ENCODE measurements at places on chromosomes 1 and 21.

- DNase-seq = no peak
Observed at GRCh38 chr21:32312976-32313375, 14.3 kb downstream of the MRAP start.

GRCh38 chr1:89147678-89148658, 22.1 kb upstream of the GBP2 start:
- DNase-seq = no peak

- no peak for DNase-seq
Observed at GRCh38 chr1:41645062-41645461, 160.6 kb upstream of the EDN2 start.

DNA sequence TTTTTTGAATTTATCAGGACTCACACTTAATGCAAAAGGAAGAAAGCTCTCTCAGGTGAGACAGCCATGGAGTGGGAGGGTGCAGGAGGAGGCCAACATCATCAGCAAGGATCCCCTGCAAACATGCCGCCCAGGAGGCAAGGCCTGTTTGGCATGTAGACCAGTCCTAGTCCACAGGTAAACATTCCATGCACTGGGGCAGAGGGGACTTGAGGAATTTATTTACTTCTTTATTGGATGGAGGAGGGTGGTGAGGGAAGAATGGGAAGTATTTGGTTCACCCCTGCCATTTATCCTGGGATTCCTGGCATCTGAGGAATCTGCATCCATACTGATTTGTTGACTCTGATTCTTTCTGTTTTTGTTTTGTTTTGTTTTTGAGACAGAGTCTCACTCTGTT, 1.5 kb upstream of the UQCRHL start:
- no peak for DNase-seq

- no peak for DNase-seq
Observed at GRCh38 chr1:29133861-29134694, 10.4 kb upstream of the TMEM200B start.

DNA sequence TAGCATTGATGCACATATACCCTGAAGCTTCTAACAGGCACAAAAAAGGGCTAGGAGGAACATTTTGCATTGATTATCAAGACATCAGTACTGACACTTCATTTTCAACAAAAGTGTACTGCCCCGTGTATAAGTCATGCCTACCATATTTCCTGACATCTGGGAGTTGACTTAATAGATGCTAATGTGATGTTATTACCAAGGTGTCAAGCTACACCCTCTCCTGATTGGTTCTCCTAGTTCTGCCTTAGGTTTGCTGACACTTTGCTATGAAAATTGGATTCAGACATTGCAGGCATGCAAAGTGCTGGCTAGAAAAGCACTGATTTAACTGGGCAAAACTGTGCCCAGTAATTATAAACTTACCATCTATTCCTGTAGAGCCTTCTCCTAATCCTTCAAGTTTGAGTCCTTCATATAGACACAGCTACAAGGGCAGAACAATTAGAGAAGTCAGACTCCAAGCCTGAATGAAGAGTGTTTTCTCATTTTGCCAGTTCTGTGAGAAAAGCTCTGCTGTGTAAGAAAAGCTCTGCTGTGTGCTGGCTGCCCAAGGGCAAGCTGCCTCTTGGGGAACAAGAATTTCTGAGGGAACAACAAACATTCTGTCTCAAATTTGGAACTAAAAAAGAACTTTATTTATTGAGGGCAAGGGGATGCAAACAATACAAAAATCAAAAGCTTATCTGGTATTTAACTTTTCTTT, 11.2 kb downstream of the S100A10 start:
- no peak for DNase-seq

DNA sequence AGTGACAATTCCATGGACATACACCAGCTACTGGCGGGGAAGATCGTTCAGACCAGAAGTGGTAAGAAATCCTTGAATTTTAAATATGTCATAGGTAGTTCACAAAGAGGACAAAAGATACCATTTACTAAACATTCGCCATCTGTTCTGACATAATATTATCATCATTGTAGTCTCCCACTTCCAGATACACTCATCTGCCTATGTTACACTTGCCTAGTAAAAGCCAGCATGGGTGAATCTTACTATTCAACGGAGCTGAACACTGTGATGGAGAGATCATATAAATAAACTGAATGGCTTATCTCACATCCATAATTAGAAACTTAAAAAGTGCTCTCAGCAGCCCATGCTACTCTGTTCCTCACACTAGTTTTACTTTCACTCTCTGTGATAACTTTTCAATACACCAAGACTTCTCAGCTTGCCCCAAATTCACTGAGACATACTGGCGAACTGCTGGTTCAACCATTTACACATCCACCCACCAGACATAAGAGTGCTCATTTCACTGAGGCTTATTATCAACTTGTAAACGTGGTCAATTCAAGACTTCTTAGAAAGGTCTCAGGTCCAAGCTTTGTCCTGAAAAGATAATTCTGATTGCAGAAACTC, 463 bp upstream of the PRRC2C start:
- peak; percentile 5 for DNase-seq

GRCh38 chr1:117537291-117537920, 68.4 kb upstream of the TENT5C start:
- DNase-seq = no peak

GRCh38 chr1:223029985-223030769, 112.9 kb downstream of the TLR5 start:
- no peak for DNase-seq

DNA sequence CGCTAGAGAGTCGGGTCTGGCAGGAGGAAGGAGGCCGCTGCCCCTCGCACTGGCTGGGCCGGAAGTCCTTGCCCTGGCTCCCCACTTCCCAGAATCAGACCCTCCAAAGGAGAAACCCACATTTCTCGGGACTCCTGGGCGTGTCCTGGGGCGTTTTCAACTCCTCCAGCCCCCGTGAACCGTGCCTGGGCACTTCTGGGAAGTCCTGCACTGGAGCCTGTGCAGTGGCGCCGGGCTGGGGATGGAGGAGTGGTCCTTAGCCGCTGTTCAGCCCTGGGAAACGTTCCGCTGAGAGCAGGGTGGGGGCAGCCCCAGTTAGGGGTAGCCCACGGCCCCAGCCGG, 3.0 kb downstream of the IGSF21 start:
- DNase-seq = no peak

- no peak for DNase-seq
Observed at GRCh38 chr1:1250786-1251284, 4.3 kb upstream of the C1QTNF12 start.

GRCh38 chr1:41245659-41246058, 3.6 kb upstream of the SCMH1 start:
- DNase-seq = no peak

GRCh38 chr1:61448914-61449313, 276.0 kb downstream of the TM2D1 start:
- no peak for DNase-seq

GRCh38 chr1:65056866-65057265, 90.5 kb upstream of the JAK1 start:
- DNase-seq = no peak

DNA sequence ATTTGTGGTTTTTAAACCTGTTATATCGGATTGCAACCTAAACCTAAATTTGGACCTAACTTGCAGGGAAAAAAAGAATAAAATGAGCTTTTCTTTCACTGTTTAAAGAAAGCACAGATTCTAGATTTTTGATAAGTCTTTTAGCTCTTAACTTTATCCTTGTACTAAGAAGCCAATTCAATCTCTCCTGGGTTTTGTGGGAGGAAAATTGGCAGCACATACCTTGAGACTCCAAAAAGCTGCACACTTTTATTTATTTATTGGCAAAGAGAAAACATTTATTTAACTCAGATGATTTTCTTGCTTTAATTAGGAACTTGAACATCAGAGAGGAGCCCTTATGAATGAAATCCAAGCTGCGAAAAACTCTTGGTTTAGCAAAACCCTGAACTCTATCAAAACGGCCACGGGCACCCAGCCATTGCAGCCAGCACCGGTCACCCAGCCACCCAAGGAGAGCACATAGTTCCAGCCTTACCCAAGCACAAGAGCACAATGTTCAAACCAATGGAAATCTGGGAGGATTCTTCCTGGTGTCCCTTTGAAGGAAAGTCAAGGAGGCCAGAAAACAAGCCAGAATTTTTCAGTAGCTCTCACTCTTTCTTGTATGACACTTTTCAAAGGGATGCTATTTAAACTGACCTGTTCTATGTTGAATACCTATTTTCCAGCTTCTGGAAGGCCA, 10.1 kb upstream of the CACYBP start:
- no peak for DNase-seq

DNA sequence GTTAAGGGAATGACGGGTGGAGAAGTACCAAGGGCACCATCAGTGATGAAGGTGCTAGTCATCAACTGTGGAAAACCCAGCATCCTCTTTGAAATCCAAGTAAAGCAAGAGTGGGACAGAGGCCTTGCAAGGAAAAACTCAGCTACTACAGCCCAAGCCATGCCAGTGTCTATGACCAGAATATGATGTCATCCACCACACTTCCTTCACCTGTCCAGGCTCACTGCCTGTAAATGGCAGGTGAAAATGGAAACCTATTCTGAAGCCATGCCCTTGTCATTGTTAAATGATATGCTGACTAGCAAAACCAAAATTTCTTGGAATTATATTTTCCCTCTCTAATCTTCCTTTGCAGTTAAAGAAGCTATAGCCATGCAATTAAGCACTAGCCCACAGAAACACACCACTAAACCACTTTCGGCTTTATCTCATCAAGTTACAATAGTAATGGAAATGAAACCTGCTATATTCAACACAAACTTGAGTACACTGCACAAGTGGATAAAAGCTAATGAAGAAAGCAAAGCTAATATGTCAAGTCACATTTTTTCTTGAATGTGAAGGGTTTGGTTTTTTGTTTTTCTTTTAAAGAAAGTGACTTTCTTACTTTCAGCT, 96.3 kb upstream of the RALGPS2 start:
- DNase-seq = no peak

DNA sequence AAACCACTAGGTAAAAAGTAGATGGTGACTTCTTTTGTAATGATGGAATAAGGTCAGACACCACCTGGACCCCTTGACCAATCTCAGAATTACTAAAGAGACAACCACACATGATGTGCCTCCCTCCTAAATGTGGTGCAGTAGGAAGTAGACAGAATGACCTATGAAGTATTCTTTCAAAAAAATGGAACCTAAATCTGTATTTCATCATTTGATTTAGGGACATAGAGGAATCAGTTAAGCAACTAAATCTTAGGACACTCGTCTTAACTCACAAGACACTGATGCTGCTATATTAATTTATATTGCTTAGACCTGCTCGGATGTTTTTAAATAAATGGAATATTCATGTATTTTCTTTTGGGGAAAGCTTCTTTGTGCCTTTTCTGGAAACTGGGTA, 80.9 kb upstream of the IRF2BP2 start:
- no peak for DNase-seq

DNA sequence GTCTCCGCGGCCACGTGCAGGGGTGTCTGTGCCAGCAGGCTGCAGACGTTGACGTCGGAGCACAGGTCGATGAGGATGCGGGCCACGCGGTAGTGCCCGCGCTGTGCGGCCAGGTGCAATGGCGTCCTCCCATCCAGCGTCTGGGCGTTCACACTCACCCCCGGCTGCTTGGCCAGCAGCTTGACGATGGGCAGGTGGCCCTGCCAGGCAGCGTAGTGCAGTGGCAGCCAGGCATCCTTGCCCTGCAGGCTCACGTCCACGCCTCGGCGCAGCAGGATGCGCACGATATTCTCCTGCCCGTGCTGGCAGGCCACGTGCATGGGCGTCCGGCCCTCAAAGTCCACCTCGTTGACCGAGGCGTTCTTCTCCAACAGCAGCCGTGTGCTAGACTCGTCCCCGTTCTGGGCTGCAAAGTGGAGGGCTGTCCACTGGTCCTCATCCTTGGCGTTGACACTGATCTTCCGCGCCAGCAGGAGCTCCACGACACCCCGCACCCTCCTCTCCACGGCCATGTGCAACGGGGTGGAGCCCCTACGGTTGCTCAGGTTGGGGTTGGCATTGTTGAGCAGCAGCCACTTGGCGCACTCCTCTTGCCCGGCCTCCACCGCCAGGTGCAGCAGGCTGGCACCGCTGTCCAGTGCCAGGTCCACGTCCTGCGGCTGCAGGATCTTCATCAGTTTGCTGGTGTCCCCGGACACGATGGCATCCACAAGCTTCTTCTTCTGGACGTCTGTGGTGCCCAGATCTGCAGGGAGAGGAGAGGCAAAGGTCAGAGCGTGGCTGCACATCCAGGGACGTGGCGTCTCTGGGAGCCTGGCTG, 25.4 kb downstream of the RIPK4 start:
- DNase-seq = no peak

DNA sequence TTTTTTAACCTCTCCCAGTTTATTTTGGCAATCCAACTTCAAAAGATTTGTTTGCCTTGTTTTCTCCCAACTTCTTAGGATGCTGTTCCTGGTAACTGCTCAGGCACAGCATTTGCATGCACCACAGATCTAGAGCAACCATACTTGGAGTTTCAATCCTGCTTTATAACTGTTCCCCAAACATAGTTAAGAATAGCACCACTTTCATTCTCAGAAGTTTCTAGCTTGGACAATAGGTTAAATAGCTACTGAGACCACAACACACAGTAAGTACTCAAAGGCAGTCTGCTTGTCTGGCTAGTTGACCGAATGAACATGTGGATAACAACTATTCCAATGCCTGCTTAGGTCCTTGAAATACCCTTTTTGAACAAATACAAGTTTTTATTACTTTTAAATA, 76.8 kb downstream of the FOXJ3 start:
- no peak for DNase-seq

DNA sequence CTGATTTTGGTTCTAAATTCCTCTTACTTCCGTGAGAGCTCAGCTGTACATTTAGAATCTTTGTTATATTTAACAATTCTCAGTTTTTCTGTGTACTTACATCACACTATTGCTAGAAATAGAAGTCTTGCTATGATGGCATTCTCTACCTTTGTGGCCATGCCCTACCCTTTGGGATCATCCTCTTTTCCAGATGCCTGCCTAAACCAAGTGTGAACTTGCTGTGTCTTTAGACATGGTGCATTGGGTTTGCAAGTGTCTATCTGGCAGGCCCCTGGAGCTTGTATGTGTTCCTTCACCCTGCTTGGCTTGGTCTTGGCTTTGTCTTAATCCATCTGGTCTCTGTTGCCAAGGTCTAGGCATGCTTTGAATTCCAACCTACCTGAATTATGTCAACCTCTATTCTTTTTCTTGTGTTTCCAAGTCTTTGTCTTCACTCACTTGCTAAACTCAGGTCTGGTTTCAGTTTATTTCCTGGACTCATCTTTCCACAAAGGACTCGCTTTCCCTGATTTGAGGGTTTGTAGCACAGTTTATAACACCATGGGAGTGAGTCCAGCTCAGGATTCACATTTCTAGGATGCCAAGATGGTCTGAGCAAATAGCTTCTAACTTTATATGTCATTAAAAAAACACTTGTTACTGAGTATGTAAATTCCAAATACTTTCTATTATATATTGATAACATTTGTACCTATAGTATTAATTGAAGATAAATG, 20.6 kb upstream of the APOBEC4 start:
- DNase-seq = no peak

DNA sequence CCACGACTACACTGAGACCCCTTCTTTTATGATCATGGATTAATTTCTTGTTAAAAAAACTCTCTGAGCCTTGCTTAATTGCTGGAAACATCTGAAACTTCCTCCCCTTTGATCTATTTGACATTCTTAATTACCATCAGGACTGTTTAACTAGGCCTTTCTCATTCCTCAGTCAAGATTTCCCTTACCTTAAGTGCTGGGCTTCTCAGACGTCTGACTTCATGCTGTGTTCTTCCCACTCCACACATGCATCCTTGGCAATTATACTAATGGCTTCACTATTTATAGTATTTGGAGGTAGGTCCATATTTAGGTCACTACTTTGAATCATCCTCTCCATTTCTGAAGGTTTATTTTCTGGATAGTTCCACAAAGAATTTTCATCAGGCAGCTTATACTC, 341.3 kb upstream of the TMPRSS15 start:
- no peak for DNase-seq
